ENCODE measurements at places on chromosomes 12 and 14.

DNA sequence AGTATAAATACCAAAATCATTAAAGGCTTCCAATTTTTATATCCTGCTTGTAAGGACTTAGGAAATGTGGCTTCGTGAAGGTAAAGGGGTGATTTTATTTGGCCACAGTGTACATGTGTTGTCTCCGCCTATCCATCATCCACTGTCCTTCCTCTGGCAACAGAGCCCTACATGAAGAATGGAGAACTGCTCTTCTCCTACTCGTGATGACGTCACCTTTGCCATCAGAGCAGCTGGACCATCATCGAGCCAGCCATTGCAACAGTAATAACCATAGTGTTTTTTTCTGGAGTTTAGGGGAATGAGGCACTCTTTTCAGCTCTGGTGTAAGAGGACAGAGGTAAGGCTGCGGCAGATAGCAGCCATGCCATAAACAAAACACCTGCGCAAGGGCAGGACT lies 19.2 kb downstream of the ITPR2 start:
- DNase-seq: no peak

DNA sequence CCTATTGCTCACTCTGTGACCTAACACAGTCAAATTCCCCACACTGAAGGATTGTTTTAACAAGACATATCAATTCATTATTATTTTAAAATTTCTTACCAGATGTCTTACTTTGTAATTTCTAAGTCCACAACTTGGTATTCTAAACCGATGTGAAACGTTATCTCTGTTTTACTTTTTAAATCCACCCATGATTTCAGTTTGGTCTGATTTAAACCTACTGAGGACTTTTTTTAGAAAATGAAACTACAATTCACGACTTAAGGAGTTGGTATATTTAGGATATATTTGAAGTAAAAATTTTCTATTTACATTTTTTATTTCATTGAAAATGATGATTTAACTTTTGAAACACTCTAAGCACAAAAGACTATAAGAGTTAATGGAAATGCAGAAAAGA lies 35.1 kb upstream of the GRIP1 start:
- DNase-seq: no peak

- no peak for DNase-seq
Observed at GRCh38 chr14:37932481-37932880, 275.2 kb upstream of the SSTR1 start.

DNA sequence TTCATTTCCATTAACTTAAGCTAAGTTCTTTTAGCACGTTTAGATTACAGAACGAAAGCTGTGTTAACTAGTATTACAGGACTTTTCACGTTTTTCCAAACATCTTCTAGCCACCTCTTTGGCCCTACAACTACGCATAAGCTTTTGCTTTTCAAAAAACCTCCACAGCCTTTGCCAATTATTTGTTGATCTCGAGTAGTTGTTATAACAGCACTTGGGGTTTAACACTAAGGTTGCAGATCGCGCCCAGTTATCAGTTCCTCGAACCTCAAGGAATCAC lies 450 bp upstream of the RBM25 start:
- no peak for DNase-seq

DNA sequence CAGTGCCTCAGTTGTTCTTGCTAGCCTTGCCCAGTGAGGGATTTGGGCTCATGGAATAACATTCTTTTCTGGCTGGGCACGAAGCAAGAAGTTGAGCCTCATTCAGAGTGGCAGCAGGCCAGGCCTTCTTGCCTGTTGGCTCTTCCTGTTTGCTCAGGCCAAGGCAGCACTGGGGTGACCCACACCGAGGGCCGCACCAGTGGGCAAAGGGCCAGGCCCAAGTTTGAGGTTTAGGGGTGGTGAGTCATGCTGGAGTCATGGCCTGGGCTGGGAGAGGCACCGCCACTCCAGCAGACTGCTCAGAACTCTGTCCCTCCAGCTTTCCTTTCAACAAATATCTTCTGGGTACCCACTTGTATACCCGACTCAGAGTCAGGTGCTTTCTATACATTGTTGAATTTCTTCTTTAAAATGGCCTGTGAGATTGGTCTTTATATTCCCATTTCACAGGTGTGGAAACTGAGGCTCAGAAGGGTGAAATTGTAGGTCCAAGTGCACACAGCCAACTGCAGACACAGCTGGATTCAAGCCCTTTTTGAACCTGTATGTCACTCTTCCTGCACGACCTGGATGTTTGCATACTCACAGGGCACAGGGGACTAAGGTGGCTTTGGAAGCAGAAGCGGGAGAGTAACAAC lies 279.4 kb downstream of the FOXN3 start:
- DNase-seq: no peak

GRCh38 chr14:59698793-59699192 lies 122.2 kb upstream of the CCDC175 start:
- DNase-seq: no peak

DNA sequence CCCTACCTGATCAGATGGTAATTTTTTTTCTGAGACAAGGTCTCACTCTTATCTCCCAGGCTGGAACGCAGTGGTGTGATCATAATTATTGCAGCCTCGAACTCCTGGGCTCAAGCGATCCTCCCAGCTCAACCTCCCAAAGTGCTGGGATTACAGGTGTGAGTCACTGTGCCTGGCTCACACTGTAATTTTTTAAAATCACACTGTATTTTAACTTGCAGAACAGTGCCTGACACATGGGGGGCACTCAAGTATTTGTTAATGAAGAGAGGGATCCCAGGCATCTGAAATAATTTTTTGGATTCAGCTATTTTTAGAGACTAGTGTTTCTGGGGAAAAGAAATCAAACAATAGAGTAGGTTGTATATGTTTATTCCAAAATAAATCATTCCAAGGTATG lies 21.7 kb downstream of the LIMA1 start:
- DNase-seq: no peak

- DNase-seq: no peak
Observed at GRCh38 chr14:38203929-38204718, 3.6 kb upstream of the SSTR1 start.

DNA sequence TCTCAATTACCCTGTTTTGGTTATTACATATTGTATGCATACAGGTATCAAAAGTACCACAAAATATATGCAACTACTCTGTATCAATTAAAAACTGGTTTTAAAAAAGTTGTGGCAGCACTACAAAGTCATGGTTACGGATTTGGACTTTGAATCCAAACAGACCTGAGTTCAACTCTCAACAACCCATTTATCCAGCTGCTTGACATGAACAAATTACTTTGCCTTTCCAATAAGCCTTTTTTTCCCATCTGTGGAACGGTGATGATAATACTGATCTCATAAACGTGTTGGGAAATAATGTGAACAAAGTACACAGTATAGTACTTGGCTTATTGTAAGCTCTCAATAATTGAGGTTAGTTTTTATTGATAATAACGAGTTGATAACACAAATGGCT lies 85.0 kb downstream of the MNAT1 start:
- DNase-seq: no peak

GRCh38 chr12:6828781-6829535 lies 751 bp downstream of the P3H3 start:
- DNase-seq: peak; percentile 33

DNA sequence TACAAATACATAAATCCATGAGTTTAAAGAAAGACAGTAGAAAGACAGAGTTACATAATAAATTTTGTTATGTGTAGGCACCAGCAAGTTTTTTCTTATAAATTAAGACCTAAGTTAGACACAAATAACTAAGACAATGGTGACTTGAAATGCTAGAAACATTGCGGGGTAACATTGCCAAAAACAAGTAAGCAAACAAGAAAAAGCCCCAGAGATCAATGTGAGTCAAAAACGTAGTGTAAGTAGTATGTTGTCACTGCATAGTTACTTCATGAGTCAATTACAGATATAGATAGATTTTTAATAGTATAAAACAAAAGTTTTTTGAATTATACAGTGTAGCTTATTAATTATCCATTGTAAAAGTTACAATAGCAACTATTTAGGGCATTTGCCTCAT lies 83.4 kb downstream of the CNTN1 start:
- DNase-seq: no peak

- no peak for DNase-seq
Observed at GRCh38 chr14:25607192-25607591, 557.2 kb upstream of the STXBP6 start.

DNA sequence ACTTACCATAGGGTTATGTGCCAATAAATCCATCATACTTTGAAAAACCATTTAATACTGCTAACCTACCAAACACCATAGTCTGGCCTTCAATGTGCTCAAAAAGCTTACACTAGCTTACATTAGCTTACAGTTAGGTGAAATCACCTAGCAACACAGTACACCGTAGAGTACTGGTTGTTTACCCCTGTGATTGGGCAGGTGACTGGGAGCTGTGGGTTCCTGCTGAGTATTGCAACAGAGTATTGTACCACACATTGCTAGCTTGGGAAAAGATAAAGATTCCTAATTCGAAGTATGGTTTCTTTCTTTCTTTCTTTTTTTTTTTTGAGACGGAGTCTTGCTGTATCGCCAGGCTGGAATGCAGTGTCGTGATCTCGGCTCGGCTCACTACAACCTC lies 5.6 kb downstream of the ATP5MC2 start:
- no peak for DNase-seq

- no peak for DNase-seq
Observed at GRCh38 chr12:56644654-56645053, 1.1 kb downstream of the ATP5F1B start.

- no peak for DNase-seq
Observed at GRCh38 chr12:87766044-87766443, 263.2 kb downstream of the C12orf50 start.

- no peak for DNase-seq
Observed at GRCh38 chr12:62224601-62225000, 35.6 kb upstream of the USP15 start.

DNA sequence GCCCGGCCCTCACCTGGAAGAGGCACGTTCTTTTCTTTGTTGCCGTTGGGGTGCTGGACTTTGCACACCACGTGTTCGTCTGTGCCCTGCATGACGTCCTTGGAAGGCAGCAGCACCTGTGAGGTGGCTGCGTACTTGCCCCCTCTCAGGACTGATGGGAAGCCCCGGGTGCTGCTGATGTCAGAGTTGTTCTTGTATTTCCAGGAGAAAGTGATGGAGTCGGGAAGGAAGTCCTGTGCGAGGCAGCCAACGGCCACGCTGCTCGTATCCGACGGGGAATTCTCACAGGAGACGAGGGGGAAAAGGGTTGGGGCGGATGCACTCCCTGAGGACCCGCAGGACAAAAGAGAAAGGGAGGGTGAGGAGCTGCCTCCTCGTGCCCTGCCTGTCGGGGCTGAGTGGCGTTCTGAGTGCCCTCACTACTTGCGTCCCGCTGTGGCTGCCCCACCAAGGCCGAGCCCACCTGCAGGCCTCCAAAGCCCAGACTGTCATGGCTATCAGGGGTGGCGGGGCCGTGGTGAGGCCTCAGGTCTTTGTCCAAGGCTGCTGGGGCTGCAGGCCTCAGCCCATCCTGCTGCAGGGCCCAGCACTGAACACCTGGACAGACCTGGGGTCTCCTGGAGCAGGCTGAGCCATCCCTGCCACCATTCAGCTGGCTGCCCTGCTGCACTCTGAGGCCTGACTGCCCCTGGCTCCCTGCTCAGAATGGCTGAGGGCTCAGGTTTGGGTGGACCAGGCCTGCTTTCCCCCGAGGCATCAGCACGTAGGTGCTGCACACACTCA lies 329.7 kb downstream of the TMEM121 start:
- no peak for DNase-seq

DNA sequence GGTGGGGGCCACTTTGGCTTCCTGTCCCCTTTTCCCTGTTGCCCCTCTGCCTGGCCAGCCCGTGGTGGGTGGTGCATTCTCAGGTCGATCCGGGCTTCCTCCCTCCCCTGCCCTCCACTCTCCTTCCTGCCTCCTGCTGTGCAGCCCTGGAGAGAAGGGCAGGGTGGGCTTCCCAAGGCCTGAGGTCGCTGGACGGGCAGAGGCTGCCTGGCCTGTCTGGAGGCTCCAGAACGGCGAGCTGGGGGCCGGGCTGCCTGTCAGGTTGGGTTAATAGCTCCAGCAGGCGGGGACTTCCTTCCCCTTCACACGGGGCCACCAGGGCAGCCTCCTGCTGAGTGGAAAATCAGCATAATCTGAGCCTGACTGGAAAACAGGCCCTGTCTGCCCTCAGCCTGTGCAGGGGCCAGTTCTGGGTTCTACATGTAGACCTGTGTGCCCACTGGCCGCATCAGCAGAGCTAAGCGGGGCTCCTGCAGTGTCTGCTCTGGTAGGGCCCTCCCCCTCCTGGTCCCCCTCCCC lies 11.3 kb downstream of the KIF26A start:
- DNase-seq: peak; percentile 22

GRCh38 chr12:94916663-94917062 lies 86.8 kb downstream of the NDUFA12 start:
- no peak for DNase-seq

All from stimulated activated CD4-positive, alpha-beta T cell treated with anti-CD3 and anti-CD28 coated beads, Interleukin-1b, Interleukin-23, amount 100 ng/mL, for 48 hours (primary cell).